ENCODE measurements at places on chromosomes 5 and 9.

DNA sequence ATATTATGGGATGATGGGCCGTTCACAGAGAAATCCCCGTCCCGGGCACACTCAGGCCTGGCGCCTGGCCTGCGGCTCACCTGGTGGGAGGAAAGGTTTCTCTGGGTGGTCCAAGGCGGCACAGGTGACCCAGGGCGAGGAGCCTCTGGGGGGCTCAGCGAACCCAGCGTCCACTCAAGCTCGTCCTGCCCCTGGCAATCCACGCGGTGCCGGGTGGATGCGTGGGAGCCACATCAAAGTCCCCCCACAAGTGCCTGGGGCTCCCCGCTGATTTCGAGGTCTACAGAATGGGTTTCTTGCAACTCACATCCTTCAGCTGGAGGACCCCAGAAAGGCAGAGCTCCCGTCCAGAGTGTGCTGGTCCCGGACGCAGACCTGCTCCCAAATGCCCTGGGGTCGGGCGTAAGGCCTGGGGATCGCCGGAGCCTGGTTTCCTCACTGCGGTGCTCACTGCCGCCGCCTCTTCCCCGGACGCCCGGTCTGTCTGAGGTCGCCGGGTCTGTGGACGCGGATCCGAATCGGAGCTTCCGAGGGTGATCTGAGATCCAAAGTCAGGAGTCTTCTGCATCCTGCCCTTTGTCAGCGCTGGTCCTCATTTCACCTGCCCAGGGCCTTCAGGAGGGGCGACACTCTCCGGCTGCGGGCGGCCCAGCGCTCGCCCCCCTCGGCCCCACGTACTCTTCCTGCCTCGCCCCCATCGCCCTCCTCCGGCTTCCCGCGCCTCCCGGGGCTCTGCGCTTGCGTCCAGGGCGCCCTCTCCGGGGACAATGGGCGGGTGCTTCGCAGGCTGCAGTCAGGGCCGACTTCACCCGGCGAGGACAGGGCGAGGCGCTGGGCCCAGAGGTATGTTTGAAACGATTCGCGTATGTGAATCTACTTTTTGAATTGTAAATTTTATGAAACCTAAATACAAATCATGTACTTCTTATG lies 20.0 kb upstream of the RUFY1 start:
- no peak for DNase-seq

- no peak for DNase-seq
Observed at GRCh38 chr9:89749500-89750116, 144.8 kb downstream of the GADD45G start.

DNA sequence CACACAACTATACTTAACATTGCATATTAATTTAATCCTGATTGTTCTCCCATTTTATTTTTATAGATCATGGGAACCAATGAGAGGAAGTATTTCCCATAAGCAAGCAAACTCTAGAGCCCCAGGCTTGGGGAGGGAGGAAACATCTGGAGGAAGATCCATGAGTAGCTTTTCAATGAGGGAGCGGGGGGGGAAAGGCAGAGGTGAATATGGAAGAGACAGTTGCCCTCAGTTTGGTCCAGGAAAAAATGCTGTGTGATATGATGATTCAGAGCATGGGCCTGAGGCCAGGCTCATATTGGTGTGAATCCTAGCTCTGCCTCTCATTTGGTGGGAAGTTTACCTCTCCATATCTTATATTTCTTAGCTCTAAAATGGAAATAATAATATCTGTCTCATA lies 42.2 kb upstream of the ALDOB start:
- DNase-seq = no peak

DNA sequence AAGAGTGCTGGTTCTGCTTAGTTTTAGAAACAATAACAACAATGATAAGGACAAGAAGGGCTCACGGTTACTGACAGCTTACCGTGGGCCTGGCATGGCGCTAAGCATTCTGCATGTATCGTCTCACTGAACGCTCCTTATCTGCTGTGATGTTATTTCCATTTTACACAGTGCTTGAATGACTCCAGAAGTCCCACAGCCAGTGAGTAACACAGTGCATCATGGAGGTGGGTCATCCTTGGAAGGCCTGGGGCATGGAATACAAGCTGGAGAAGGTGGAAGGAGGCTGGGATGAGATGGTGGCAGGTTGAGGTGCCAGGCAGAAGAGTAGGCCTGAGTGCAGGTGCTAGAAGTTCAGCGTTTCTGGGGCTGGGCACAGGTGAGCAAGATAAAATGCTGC lies 36.5 kb upstream of the FAT2 start:
- DNase-seq = no peak

DNA sequence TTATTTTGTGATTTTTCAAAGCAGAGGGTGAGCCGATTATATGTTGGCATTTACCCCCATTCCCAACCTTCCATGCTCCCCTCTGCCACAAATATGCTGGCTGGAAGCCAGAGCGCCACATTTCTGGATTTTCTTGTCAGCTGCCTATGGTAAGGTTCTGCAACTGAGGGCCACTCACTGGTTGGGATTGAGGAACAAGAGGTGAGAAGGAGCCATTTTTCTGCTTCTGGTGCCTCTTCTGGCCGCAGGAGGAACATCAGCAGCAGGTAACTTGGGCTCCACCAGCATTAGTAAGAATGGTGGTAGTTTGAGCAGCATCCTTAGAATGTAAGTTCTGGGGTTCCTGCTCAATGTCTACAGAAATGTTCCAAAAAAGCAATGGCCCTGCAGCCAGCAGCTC lies 159.5 kb upstream of the MAST4 start:
- DNase-seq = no peak

DNA sequence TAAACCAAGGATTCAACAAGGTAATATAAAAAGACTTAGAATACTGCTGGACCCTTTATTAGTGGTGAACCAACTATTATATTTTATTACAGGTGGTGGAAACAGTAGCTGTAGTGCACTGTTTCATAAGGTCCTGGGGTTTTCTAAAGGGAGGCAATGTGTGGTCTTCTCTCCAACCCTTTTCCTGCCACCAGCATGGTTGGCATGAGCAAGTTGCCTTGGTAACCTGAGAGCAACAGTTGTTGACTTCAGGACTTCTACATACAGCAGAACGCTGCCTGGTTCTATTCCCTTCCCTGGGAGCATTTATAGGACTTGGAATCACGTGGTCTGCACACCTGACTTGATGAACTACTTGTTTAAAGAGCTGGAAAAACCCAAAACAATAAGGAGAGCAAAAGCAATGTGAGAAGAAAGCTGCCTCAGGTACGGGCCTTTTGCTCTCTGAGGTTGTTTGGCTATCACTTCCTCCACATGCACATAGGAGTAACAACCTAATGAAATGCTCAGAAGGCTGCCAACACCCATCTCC lies 81.1 kb upstream of the RAI14 start:
- no peak for DNase-seq
